ENCODE measurements at places on chromosomes 7 and 10.

- DNase-seq: no peak
Measured at GRCh38 chr10:35578618-35578956, 26.6 kb upstream of the GJD4 start.

DNA sequence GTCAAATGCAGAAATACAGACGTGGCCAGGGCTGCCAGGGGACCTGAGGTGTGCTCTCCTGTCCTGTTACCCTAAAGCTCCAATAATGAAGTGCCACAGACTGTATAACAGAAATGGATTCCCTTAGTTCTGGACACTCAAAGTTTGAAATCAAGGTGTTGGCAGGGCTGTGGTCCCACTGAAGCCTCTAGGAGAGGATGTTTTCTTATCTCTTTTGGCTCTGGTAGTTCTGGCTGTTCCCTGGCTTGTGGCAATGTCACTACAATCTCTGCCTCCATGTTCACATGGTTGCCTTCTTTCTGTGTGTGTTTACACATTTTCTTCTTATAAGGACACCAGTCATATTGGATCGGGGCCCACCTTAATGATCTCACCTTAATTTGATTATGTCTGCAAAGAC lies 15.3 kb upstream of the EEPD1 start:
- DNase-seq: no peak

DNA sequence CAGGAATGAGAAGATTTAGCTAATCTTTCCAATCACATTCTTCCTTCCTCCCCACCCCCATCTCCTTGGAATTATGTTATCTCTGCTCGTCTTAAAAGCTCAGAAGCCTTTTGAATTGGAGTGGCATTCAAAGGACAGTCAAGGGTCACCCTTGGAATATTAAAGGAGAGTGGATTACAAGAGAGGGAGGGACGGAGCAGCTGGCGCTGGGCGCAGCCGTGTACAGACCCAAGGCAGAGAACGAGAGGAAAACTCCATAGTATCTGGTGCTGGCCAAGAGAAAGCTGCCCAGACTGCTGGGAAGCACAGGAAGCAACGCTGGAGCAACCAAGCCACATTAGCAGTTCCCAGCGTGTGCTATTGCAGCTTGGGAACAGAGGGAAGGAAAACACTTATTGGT lies 95.7 kb downstream of the POU6F2 start:
- DNase-seq: no peak

GRCh38 chr7:39051707-39052106 lies 74.0 kb downstream of the POU6F2 start:
- DNase-seq: no peak

All from large intestine (tissue), 12 donors.